ENCODE measurements at places on chromosomes 2 and 18. TPM values are rescaled to one million over a fixed set of nuclear protein-coding genes. Genes with fewer than 3 reads are reported as not detected.

CRYBA2 gene
- not detected for total RNA-seq

ALPG gene
- total RNA-seq, result not detected

STPG4 gene
- total RNA-seq, result 0.75 TPM

PAX8 gene
- total RNA-seq, result 0.87 TPM

RPS27A gene
- total RNA-seq, result 754 TPM

ACMSD gene
- not detected for total RNA-seq

CROCC2 gene
- 0.13 TPM for total RNA-seq

REEP1 gene
- total RNA-seq, result 36.3 TPM

B3GNT7 gene
- 4.0 TPM for total RNA-seq

CWC22 gene
- total RNA-seq, result 20.3 TPM

IL1RN gene
- total RNA-seq, result 7.1 TPM

TMEM178A gene
- 5.0 TPM for total RNA-seq

TBC1D8 gene
- 21.9 TPM for total RNA-seq

UGT1A7 gene
- not detected for total RNA-seq

DCDC2C gene
- total RNA-seq, result not detected

TPO gene
- 11.1 TPM for total RNA-seq

NT5C1B gene
- total RNA-seq, result not detected

ATP5MC3 gene
- total RNA-seq, result 89.9 TPM

CTAGE1 gene
- not detected for total RNA-seq

CYS1 gene
- 11.4 TPM for total RNA-seq

NCKAP1 gene
- 192 TPM for total RNA-seq

GRHL1 gene
- 2.5 TPM for total RNA-seq

PUM2 gene
- total RNA-seq, result 104 TPM

ARHGAP15 gene
- 26.2 TPM for total RNA-seq

RBBP8 gene
- 13.1 TPM for total RNA-seq

ABCG5 gene
- not detected for total RNA-seq

EMILIN2 gene
- total RNA-seq, result 34.5 TPM

SIX3 gene
- not detected for total RNA-seq

HAUS1 gene
- 15.0 TPM for total RNA-seq

GPR148 gene
- total RNA-seq, result not detected

SGPP2 gene
- total RNA-seq, result 0.54 TPM

REG3A gene
- 8.3 TPM for total RNA-seq

SFTPB gene
- not detected for total RNA-seq

SERPINB7 gene
- not detected for total RNA-seq

SCN7A gene
- 5.0 TPM for total RNA-seq

AKAIN1 gene
- total RNA-seq, result not detected

GREB1L gene
- total RNA-seq, result 5.1 TPM

CTIF gene
- total RNA-seq, result 113 TPM

CD302 gene
- total RNA-seq, result 65.6 TPM

TMEM247 gene
- not detected for total RNA-seq

KIDINS220 gene
- 67.9 TPM for total RNA-seq

EML4 gene
- 41.9 TPM for total RNA-seq

REG1B gene
- 3.8 TPM for total RNA-seq

CFAP221 gene
- total RNA-seq, result 2.1 TPM

EVX2 gene
- not detected for total RNA-seq

CCDC142 gene
- 26.0 TPM for total RNA-seq

LRRC30 gene
- total RNA-seq, result not detected

ASB18 gene
- total RNA-seq, result not detected

TMBIM1 gene
- 264 TPM for total RNA-seq

PPP3R1 gene
- total RNA-seq, result 51.0 TPM

PRSS56 gene
- total RNA-seq, result not detected

TRABD2A gene
- 2.2 TPM for total RNA-seq

LHCGR gene
- total RNA-seq, result 0.42 TPM

HES6 gene
- 3.3 TPM for total RNA-seq

BMPR2 gene
- total RNA-seq, result 103 TPM

MTLN gene
- 39.1 TPM for total RNA-seq

RAX gene
- total RNA-seq, result not detected

FOXI3 gene
- not detected for total RNA-seq

Measured in aorta (tissue), 5 donors.